ENCODE measurements at places on chromosomes 4 and X. TPM values are rescaled to one million over a fixed set of nuclear protein-coding genes. Genes with fewer than 3 reads are reported as not detected.

Gene NMU
- 5.1 TPM for total RNA-seq

Gene ANXA10
- 0.48 TPM for total RNA-seq

Gene FMR1
- 22.3 TPM for total RNA-seq

Gene C4orf36
- 0.40 TPM for total RNA-seq

Gene RNF113A
- 14.9 TPM for total RNA-seq

Gene PRRG1
- total RNA-seq = 2.7 TPM

Gene PPP1R2C
- total RNA-seq = not detected

Gene CYTL1
- 22.1 TPM for total RNA-seq

Gene NPY2R
- not detected for total RNA-seq

Gene HMX1
- 2.7 TPM for total RNA-seq

Gene RGN
- total RNA-seq = not detected

- no peak for DNase-seq
Measured at GRCh38 chr4:128371001-128371777, 83.6 kb upstream of the PGRMC2 start.

- DNase-seq = no peak
Measured at GRCh38 chr4:74148205-74148604, 9.7 kb upstream of the MTHFD2L start.

- no peak for DNase-seq
Measured at GRCh38 chr4:148258535-148258934, 183.7 kb downstream of the NR3C2 start.

- DNase-seq = peak; percentile 81
Measured at GRCh38 chrX:77785486-77786364, at the start of gene ATRX. ATRX (minus strand) TSS chrX:77786216; CDS start chrX:77786001, 215 bp downstream.

DNA sequence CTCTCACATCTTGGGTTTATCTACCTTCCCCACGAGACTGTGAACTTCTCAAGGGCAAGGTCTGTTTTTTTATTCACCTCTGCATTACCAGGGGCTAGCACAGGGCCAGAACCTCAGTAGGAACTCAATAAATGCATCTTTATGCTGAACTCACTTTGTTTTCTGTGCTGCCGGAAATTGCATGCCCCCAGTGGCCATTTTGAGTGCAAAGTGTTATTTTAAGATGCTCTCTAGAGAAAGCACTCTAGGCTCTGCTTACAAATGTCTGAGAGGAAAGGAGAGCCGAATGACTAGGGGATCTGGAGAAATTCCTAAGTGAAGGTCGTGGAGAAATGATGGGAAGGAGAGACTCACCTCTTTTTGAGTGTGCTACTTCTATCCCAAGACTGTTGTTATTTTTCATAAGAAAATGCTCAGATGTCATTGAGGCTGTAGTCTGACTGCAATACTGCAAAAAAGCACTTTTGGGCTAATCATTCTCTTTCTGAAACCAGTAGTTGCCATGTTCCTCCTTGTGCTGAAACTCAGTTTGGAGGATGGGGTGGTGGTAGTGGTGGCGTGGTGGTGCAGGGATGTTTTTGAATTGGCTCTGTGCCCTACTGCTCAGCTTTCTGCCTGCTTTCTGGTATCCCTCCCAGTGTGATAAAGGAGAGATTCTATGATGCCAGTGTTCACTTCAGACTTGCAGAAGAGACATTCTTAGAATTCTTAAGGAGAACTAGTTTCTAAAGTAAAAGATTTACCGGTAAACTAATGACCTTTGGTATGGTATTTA is 41.3 kb downstream of the DOCK11 start:
- DNase-seq = peak; percentile 7

GRCh38 chr4:19417256-19417655 is 834.4 kb upstream of the SLIT2 start:
- DNase-seq = no peak

DNA sequence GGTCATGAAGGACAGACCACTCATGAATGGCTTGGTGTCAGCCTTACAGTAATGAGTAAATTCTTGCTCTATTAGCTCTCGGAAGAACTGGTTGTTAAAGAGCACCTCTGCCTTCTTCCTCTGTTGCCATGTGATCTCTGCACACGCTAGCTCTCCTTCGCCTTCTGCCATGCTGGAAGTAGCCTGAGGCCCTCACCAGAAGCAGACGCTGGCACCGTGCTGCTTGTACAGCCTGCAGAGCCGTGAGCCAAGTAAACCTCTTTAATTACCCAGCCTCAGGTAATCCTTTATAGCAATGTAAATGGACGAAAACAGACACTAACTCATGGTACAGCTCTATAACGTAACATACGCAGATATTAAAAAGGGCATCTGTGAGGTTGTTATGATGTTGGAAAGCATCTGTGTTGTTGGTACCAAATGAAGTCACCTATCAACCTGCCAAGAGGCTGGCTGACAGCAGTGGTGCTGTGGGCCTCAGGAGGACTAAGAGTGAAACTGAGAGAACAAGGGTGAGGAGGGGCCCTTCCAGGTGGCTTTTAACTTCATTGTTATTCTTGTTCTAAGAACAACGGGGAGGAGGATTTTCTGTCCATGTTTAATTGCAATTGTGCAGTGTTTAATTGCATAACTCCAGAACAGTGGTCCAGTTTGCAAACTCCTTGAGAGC is 69.2 kb downstream of the CRMP1 start:
- DNase-seq = no peak

GRCh38 chrX:135185795-135186443 is 14.7 kb upstream of the CT55 start:
- peak; percentile 46 for DNase-seq

GRCh38 chrX:43716696-43717095 is 60.6 kb downstream of the MAOA start:
- DNase-seq = no peak

- DNase-seq = no peak
Measured at GRCh38 chr4:2292646-2293108, 30.8 kb upstream of the MXD4 start.

DNA sequence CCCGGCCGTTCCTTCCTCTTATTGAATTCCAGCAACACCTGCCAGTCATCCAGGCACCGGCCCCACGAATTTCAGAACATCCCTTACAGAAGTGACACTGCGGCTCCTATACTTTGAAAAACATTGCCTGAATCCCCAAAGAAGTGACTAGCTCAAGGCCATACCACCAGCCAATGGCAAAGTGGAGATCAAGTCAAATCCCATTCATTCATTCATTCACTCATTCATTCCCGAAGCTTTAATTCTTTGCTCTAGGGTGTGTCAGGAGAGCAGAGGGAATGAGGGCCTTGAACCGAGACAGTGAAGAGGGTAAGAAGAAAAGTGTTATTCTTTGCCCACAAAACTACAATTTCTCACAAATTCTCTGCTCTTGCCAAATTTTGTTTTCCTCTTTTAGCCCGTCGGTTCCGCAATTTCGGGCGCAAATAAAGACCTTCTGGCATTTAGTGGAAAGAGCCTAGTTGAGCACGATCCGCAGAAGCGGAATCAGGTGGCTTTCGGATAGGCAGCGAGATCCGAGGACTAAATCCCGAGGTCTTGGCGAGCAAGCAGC is 824 bp upstream of the HMGB3 start:
- DNase-seq = no peak

GRCh38 chrX:6660567-6661264 is 125.8 kb upstream of the VCX3A start:
- DNase-seq = no peak

DNA sequence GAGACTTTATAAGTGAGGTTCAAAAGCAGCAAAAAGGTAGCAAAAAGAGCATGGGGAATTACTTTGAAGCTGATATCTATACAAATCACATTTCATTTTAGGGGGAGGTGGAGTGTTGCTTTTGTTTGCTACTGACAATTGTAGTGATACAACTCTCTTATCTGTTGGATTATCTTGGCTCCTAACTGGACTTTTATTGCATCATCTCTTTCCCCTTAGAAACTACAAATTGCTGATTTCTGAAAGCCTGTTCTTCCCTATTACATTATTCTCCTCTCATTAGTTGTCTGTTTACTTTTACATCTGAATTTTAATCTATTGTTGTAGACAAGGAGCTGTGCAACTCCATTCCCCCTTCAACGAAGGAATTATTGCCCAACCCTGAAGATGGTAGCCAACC is 75.0 kb upstream of the GNPDA2 start:
- no peak for DNase-seq

- DNase-seq = peak; percentile 7
Measured at GRCh38 chr4:82491251-82491960, 61.0 kb downstream of the ENOPH1 start.

DNA sequence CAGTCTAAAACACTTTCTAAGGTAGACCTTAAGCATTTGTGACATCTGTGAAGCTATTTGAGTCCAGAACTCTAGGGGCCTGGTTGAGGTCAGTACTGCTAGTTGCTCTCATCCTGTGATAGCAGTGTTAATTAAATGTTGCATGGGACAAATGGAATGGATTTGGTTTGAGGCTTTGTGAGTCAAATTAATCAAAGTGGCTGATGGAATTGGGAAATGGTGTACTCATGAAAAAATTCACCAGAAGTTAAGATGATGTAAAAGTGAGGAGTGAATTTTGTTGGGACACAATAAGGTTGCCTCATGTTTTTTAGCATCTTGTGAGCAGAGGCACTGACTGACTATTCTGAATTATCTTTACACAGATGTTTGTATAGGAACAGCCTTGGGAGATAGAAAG is 99.2 kb upstream of the ARSJ start:
- no peak for DNase-seq

- DNase-seq = no peak
Measured at GRCh38 chr4:104719539-104720230, 225.0 kb upstream of the CXXC4 start.

DNA sequence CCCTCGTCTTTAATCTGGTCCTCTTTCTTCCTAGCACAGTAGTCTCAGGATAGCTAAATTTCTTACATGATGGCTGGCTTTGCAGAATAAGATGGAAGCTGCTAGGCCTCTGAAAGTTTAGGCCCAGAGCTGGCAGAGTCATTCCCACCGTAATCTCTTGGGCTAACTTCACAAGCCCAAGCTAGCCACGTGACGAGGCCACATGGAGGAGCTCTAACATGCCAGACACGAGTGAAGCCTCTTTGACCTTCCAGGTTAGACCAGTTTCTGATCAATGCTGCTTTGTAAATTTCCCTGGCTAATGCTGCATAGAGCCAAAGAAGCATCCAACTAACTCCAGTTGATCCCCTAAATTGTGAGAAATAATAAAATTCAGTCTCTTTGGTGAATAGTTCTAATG is 9.5 kb upstream of the CENPE start:
- no peak for DNase-seq

DNA sequence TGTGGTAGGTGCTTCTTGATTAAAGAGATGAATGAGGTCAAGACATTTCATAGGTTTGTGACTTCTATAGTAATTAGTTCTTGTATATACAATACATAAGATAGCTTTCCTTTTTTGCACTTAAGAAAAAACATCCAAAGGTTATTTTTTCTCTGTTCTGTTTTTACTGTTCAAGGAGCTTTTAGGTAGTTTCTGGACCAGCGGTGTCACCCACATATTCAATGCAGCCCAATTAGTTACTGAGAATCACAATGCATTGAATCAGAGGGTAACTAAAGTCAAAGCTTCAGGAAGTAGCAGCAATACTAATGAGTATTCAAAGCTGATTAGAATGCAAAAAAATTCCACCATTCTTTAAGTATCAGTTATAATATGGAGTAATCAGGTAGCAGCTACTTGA is 211.6 kb downstream of the SH2D1A start:
- DNase-seq = no peak

DNA sequence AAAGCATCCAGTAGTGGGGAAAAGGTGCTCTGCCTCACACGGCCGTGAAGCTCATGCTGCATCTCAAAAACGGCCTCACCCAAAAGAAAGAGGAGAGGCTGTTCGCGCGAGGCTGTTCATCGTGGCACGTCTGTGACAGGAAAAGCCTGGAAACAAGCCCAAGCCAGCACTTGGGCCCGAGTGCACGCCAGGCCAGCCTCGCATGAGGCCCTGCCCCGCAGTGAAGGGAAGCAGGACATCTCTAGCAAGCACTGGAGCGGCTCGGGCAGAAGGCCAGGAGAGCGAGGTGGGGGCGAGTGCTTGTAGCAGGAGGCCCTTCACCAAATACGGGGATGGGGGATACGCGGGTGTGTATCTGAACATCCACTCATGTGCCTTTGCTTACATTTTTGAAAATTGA is 39.9 kb upstream of the MXD4 start:
- DNase-seq = no peak

DNA sequence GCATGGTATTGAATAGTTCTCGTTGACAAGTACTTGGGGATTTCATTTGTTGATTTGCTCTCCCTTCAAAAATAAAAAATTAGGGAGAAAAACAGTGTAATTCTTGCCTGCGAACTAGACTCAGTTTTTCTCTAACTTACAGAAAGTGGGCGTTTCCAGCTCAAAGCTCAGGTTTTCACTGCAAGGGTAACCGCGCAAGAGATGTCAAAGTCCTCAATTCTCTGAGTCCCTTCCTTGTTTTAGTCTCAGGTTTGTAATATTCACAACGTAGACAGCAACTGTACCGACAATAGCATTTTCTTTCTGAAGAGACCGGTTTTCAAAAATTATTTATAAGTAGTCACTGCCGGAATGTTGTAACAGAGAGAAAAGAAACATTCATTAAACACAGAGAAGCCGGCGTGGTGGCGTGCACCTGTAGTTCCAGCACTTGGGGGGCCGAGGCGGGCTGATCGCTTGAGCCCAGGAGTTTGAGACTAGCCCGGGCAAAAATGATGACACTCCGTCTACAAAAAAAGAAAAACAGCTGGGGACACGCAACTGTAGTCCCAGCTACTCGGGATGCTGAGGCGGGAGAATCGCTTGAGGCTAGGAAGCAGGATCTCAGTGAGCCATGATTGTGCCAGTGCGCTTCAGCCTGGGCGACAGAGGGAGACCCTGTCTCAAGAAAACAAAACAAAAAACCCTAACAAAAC is 774 bp downstream of the ZCCHC4 start:
- no peak for DNase-seq

GRCh38 chrX:44223150-44223549 is 120.3 kb downstream of the EFHC2 start:
- DNase-seq = peak; percentile 65

GRCh38 chr4:1928356-1929239 is 57.4 kb downstream of the NSD2 start:
- no peak for DNase-seq

- DNase-seq = no peak
Measured at GRCh38 chr4:73891739-73892405, 22.7 kb downstream of the CXCL1 start.

- DNase-seq = peak; percentile 50
Measured at GRCh38 chr4:173169428-173170181, 994 bp downstream of the GALNT7 start.

DNA sequence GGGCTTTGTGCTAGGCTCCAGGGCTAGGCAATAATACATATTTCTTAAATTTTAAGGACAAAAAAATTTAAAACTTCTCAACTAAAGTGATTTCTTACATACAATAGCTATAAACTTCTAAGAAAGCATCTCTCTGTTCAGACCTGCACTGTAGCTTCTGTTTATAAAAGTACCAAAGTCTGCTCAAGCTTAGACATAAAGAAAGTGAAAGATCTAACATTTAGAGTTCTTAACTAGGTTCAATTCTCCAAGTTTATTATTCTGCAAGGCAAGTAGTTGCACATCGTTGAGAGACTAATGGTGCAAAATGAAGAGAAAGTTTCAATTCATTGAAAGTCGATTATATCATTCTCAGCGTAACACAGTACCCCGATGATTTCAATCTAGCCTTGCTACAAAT is 857.4 kb upstream of the HTR2C start:
- no peak for DNase-seq

Data from Daoy (cell line).